Epithelial cell of esophagus (primary cell): ENCODE measurements at places on chromosomes 2 and 18.

DNA sequence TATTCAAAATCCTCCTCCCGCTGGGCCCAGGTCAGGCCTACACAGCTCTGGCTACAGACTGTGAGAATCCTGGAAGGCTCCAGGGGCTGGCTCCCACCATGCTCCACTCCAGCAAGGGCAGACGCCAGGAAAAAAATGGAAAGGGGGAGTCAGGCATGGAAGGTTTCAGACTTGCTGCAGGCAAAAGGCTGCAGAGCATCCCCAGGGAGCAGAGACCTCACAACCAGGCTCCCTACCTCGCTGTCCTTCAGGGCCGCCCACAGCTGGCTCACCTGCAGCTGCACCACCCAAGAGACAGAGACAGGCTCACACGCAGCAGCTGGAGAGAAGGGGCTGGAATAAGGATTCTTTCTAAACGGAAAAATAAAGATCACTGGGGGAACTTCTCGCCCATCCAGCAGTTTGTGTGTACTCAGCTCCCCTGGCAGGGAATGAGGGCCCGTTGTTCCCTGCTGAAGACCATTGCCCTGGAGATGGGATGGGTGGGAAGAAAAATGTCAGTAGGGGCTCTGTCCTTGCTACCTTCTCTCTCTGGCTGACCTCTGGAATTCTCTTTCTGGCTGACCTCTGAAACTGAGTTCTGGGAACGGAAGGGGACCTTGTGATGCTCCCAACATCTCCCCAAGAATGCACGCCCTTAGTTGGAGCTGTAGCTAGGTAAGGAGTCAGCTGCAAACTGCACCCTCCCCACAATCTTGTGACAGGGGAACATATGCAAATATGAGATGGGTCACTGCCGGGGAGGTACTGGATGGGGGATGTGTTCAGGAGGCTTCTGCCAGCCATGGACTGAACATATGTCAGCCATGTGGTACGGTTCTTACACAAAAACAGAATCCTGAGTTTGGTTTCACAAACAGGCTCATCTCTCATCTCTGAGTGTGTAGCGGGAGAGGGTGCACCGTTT lies 34.5 kb downstream of the BCL2 start:
- DNase-seq: no peak

GRCh38 chr2:224908818-224909217 lies 133.4 kb downstream of the DOCK10 start:
- no peak for DNase-seq

- DNase-seq: no peak
Observed at GRCh38 chr18:45373286-45373880, 241.9 kb upstream of the SLC14A2 start.

DNA sequence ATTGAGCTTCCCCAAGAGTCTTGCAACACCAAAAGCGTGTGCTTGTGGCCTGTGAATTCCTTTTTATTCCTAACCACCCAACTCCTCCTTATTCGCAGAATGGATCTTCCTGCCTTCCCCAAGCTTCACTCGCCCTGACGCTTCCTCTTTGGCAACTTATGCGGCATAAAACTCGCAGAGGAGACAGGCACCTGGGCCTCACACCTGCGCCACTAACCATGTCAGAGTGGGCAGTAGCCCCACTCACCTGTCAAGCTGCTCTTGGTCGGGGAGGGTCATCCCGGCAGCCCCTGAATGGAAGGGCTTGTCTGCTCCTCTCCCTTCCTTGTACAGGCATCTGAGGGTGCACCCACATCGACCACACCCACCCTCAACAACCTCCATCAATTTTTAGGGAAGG lies 106.9 kb upstream of the GPC1 start:
- DNase-seq: no peak

DNA sequence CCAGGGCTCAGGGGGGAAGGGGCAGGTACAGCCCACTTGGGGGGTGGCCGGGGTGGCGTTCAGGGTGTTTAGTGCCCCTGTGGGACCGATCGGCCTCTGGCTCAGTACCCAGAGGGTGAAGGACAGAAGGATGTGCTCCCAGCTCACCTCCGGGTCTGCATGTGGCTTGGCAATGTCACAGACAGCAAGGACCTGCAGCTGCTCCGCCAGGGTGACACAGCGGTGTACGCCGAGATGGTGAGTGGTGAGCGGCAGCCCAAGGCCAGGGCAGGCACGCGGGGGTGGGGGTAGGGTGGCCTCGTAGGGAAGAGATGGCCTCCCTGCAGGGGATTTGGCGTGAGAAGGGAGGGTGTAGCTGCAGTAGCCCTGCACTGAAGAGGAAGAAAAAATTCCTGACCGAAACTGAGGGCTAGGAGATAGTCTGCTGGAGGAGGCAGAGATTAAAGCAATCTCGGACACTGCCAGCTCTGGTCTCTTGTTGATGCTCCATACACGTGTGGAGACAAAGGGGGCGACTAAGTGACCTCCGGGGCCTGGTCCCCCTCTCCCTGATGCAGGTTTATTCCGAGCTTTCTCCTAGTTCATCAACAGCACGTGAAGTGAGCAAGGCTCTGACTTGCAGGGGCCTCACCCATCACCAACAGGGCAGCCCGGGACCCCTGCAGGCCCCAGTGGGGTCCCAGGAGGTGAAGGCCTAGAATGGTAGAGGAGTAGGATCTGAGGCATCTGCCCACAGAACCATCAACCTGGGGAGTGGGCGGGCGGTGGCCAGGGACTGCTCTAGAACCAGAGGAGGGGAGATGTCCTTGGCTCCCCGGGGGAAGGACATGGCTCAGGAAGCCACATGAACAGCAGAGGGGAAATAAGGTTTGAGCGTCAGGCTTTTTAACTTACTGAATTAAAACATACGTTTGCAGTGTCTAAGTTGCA lies 45.4 kb downstream of the FER1L5 start:
- DNase-seq: no peak

DNA sequence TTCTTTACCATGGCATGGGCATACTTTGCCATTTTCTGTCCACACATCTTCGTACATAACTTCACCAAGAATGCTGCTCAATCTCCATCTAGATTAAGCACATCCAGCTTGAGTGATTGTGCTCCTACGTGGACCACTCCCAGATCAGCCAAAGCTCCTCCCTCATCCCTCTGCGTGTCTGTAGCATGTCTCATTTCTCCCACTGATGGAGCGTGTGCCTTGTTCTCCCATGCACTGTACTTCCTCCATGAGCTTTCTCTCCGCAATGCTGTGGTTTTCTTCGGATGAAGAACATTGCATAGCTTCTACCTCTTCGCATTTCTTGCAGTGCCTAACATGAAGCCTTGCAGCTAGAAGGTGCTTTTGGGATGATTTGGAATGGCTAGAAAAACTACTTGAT lies 13.5 kb downstream of the CCL20 start:
- DNase-seq: no peak

DNA sequence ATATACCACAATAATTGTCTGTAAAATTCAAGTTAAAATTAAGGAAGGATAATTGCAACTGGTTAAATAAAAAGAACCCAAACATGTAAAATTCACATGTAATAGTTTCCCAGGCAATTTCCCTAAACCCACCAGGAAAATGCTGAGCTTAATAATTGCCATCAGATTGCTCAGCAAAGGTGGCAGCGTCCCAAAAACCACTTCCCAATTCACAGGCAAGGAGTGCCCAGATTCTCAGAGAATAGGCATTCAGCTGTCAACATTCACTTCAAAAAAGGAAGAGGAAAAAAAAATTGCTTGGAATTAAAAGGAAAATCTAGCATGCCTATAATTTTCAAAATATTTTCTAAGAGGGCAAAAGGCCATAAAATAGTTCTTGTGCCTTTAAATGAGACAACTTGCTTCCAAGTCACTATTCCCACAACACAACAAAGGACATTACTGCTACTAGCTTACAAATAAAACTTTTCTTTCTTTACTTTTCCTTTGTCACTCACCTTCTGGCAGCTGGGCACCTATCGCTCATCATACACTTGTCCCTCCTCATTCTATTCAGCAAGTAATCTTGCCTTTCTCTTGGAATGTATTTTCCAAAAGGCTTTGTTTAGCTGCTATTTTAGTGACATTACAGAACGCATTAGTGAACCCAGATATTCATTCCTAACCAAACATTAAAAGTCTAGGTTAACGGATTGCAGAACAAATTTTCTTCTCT lies 15.2 kb downstream of the SRBD1 start:
- DNase-seq: peak; percentile 74

GRCh38 chr2:206176901-206177300 lies 17.2 kb downstream of the EEF1B2 start:
- no peak for DNase-seq

- DNase-seq: peak; percentile 56
Observed at GRCh38 chr2:67526283-67526682, 129.2 kb downstream of the ETAA1 start.

DNA sequence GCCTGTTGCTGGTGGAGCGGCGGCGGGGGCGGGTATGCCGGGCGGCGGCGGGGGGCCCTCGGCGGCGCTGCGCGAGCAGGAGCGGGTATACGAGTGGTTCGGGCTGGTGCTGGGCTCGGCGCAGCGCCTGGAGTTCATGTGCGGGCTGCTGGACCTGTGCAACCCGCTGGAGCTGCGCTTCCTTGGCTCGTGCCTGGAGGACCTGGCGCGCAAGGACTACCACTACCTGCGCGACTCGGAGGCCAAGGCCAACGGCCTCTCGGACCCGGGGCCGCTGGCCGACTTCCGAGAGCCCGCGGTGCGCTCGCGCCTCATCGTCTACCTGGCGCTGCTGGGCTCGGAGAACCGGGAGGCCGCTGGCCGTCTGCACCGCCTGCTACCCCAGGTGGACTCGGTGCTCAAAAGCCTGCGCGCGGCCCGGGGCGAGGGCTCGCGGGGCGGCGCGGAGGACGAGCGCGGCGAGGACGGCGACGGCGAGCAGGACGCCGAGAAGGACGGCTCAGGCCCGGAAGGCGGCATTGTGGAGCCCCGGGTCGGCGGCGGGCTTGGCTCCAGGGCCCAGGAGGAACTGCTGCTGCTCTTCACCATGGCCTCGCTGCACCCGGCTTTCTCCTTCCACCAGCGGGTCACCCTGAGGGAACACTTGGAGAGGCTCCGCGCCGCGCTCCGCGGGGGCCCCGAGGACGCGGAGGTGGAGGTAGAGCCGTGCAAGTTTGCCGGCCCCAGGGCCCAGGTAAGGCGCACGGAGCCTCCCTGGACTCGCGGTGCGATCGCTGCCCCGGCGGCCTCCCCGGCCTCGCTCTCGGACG lies 1.0 kb downstream of the ZCCHC2 start:
- DNase-seq: peak; percentile 66

- DNase-seq: no peak
Observed at GRCh38 chr18:25830787-25831186, 259.6 kb downstream of the SS18 start.

DNA sequence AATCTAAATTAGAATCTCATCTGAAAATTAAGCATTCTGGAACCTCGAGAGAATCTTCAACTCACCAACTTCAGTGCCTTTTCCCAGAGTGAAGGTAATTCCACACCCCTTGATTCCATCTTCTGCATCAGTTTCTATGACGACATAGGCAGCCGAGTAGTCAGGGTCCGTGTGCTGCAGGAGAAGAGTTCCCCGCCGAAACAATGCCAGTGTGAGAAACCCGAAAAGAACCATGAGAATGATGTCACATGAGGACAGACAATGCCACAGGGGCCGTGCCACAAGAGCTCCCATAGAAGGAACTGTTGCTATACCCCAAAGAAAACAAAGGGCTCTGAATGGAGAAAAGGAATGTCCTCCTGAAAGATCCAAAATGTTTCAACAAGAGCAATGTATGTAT lies 6.0 kb downstream of the ENOSF1 start:
- no peak for DNase-seq

- DNase-seq: no peak
Observed at GRCh38 chr2:168978461-168978861, 52.7 kb downstream of the ABCB11 start.

DNA sequence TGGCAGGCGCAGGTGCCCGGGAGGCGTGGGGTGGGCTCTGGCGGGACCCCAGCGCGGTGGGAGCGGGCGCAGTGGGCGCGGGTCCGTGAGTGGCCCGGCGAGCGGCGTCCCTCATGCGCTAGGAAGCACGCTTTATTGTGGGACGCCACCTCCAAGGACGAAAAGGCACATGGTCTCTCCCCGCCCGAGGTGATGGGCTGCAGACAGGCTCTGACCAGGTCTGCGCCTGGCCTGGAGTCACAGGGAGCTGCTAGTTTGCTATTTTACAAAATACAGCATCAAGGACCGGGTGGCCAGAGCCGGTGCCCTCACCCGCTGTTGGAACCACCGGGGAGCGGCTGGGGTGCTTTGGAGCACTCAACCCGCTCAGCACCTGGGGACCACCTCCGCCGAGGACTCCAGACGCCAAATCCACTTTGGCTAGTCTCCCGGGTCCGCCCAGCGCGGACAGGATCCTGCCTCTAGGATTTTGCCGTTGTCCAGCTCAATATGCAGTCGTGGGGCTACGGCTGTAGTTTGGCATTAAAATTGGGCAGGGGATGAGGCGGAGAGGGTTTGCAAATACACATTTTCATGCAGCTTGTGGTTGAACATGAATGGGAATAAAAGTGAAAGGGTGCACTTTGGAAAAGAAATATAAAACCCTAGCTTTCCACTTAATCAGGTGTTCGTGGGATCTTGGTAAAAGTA lies 65.4 kb downstream of the LRRFIP1 start:
- DNase-seq: peak; percentile 29

GRCh38 chr2:45236268-45236667 lies 227.0 kb upstream of the SIX2 start:
- no peak for DNase-seq

DNA sequence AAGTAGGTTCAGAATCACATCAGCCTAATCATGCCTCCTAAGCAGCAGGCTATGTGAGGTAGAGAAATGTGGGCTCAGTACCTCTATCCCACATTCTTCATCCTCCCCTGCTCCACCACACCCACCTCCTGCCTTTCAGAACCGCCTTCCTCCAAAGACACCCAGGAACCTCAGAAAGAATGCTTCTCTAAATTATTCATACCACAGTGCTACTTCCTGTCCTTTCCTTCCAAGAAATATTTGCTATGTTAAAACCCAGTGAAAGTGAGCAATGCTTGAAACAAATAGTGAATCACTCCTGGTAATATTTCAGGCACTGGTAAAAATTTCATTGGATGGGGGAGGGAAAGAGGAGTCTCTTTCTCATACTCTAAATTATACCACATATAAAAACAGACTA lies 24.0 kb upstream of the CREB1 start:
- DNase-seq: peak; percentile 91

- DNase-seq: no peak
Observed at GRCh38 chr2:43191947-43192516, 34.4 kb downstream of the ZFP36L2 start.

DNA sequence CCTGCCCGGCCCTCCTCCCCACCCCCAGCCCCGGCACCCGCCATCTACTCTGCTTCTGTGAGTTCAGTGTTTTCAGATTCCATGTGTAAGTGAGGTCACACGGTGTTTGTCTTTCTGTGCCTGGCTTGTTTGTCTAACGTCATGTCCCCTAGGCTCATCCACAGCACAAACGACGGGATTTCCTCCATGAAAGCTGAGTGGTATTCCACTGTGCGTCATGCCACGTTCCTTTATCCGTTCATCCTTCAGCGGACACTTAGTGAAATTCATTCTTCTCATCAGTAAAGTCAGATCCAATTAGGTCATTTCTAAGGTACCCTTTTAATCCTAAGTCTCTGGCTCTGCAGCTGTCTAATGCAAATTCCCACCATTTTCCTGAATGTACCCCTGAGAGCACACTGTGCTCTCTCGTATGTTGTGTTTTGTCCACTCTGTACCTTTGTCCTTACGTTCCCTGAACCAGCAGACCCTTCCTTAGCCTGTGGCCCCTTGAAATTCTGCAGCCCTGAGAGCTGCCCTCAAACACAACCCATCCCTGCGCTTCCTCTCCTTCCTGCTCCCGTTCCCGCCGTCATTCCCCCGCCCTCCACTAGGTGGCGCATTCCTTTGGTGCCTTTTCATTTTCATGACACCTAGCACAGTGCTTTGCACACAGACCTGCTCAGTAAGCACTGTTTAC lies 44.1 kb downstream of the TRAPPC12 start:
- peak; percentile 65 for DNase-seq

- DNase-seq: no peak
Observed at GRCh38 chr18:46252759-46253158, 148.6 kb downstream of the HAUS1 start.
